ENCODE measurements at places on chromosomes 5 and 9. TPM values are rescaled to one million over a fixed set of nuclear protein-coding genes. Genes with fewer than 3 reads are reported as not detected.

GRCh38 chr5:138944527-138945322 lies 69.6 kb upstream of the LRRTM2 start:
- no peak overlapping the region for H3K27ac ChIP-seq
- H3K4me1 ChIP-seq: peaks cover 8% of the 10 kb centered on the region
- no peaks in the 10 kb centered on the region for H3K27me3 ChIP-seq
- no peak for DNase-seq
- H3K4me3 ChIP-seq: no peak overlapping the region

GRCh38 chr9:36755019-36755418 lies 182.3 kb downstream of the MELK start:
- H3K36me3 ChIP-seq: no peaks in the 10 kb centered on the region
- no peak overlapping the region for H3K27ac ChIP-seq
- peaks cover 13% of the 10 kb centered on the region for H3K27me3 ChIP-seq
- no peaks in the 10 kb centered on the region for H3K4me1 ChIP-seq
- H3K4me3 ChIP-seq: no peak overlapping the region

GRCh38 chr5:86684222-86684621 lies 66.5 kb downstream of the COX7C start:
- H3K4me1 ChIP-seq: no peaks in the 10 kb centered on the region
- no peak for DNase-seq
- H3K4me3 ChIP-seq: no peak overlapping the region
- H3K36me3 ChIP-seq: no peaks in the 10 kb centered on the region

GRCh38 chr5:140631831-140632365 lies 1.1 kb downstream of the CD14 start:
- H3K27ac ChIP-seq: no peak overlapping the region
- H3K4me3 ChIP-seq: peak overlapping the region; percentile 80
- peaks cover 23% of the 10 kb centered on the region for H3K4me1 ChIP-seq
- no peak for DNase-seq
- no peaks in the 10 kb centered on the region for H3K36me3 ChIP-seq

DNA sequence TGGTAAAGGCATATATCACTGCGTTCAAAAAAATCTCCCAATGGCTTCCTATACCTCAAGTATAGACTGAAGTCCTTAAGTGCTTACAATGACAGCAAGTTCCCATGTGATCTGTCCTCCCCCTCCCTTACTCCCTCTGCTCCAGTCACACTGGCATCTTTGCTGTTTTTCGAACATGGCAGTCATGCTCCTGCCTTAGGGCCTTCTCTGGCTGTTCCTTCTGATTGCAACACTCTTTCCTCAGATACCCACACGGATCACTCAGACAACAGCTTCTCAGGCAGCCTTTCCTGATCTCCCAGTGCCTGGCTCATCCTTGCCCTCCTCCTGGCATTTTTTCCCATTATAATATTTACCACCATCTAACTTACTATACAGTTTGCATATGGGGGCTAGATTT lies 232.8 kb downstream of the ARHGEF28 start:
- no peaks in the 10 kb centered on the region for H3K4me1 ChIP-seq
- DNase-seq: no peak
- no peaks in the 10 kb centered on the region for H3K36me3 ChIP-seq
- no peak overlapping the region for H3K4me3 ChIP-seq

GRCh38 chr5:139636975-139637408 lies 11.2 kb upstream of the CXXC5 start:
- no peaks in the 10 kb centered on the region for H3K27me3 ChIP-seq
- H3K27ac ChIP-seq: peak overlapping the region; percentile 50
- H3K4me1 ChIP-seq: peaks cover 32% of the 10 kb centered on the region
- H3K4me3 ChIP-seq: peak overlapping the region; percentile 0
- DNase-seq: no peak

DNA sequence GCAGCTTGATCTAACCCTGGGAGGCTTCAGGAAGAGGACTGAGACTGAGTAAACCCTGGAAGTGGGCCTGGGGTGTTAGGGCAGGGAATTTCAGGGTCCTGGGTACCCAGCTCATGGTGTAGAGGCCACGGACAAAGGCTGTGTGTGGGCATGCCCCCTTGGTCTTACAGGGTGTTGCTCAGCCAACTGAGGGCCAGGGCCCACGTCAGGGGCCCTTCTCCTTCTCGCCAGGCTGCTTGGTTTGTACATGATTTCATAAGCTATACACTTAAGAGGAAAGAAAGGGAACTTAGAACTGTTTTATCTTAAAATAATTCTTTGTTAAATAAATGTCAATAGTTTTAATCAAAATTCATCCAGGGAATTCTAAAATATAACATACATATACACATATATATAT lies 95.4 kb downstream of the TLE4 start:
- peaks cover 15% of the 10 kb centered on the region for H3K36me3 ChIP-seq
- no peak for DNase-seq
- H3K27me3 ChIP-seq: no peaks in the 10 kb centered on the region
- H3K4me3 ChIP-seq: no peak overlapping the region

DNA sequence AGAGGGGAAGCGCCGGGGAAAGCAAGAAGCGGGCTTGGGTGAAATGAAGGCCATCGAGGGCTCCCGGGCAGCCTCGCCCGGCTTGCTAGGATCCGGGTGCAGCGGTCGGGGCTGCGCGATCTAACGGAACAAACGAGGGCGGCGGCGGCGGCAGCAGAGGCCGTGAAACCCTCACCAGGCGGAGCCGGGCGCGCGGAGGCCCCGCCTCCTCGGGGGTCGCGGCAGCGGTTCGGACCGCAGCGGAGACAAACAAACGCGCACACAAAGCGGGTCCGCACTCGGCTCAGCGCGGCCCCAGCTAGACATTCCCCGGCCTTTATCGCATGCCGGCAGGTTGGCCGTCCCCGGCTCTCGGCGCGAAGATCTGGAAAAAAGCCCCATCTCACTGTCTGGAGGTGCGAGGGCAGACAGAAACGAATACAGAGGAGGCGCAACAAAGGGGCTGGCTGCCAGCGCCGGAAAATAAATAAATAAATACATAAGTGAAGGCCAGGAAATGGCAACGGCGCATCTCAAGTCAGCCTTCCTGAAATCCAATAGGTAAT lies 10.5 kb upstream of the TRIM36 start:
- no peak for DNase-seq
- peaks cover 8% of the 10 kb centered on the region for H3K4me1 ChIP-seq
- no peaks in the 10 kb centered on the region for H3K36me3 ChIP-seq
- no peak overlapping the region for H3K27ac ChIP-seq
- peaks cover 83% of the 10 kb centered on the region for H3K27me3 ChIP-seq
- peak overlapping the region; percentile 80 for H3K4me3 ChIP-seq

The CEP72 gene
- total RNA-seq: 30.2 TPM

The AFAP1L1 gene
- total RNA-seq: not detected
